ENCODE measurements at places on chromosomes 4 and X.

- no peak for DNase-seq
These were observed 1.4 kb downstream of the UGT8 start for GRCh38 chr4:114599903-114600552.

- no peak for DNase-seq
These were observed 6.2 kb upstream of the HPSE start for GRCh38 chr4:83340692-83341343.

DNA sequence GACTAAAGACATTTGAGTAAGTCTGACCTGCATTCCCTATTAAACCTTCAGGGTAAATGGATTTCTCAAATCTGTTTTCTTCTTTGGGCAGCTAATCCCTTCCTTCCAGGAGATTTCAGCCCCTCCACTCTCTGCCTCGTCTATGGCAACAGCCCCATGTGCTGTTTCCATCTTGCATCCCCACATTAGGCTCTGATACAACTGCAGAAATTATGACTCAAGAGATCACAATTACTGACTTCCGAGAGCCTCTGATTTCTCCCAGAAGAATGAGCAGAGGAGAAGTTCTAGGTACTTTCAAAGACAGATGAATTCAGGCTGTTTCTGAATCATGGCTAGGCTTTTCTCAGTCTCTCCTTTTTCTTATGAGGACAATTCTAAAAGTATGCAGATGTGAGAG lies 38.7 kb downstream of the RAI2 start:
- DNase-seq = no peak

GRCh38 chrX:26848511-26848910 lies 614.6 kb downstream of the PPP4R3C start:
- no peak for DNase-seq

- DNase-seq = no peak
These were observed 1575.8 kb upstream of the PABPC4L start for GRCh38 chr4:135777361-135777760.

DNA sequence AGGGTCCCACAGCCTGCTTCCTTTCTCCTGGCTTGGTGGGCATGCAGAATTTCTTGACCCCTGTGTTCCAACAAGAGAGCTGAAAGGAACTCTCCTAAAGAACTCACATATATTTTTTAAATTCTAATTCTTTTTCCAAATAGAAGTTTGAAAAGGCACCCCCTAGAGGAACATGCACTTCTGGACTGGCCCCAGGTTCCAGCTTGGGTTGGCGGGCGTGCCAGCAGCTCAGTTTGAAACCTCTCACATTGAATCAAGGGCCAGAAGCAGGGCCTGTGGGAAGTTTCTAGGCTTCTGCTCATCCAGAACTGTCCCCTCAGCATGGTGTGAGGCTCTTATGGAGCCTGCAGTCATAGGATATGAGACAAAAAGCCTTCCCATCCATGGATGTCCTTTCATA lies 132.6 kb downstream of the ATG4A start:
- no peak for DNase-seq

DNA sequence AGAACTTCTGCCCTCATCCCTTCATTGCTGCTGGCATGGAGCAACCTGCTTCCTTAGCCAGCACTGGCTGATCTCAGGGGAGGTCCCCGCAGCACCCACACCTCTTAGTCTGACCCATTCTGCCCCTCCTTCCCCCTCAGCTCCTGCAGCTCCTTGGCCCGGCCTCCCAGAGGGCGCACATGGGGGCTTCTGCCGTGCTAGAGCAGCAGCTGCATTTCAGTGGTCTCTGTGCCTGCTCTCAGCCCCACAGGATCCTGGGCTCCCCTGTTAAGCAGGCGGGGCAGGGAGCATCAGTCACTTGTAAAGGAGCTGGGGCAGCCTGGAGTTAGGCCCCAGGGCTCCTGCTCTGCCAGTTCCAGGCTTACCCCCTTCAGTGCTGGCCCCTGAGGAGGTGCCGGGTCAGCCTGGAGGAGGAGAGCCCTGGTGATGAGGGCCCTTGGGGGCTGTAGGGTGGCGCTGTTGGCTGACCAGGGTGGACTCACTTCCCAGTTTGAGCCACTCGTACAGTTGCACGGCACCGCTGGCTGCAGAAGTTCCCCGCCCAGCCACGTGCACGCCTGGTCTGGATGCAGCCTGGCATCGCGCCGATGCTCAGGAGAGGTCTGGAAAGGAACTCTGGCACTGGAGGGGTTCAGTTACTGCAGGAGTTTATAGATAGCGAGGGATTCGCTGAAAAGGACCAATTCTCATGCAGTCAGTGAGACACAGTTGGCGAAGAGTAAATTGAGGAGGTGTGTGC lies 85.1 kb upstream of the PSAPL1 start:
- DNase-seq = no peak

- DNase-seq = no peak
These were observed 13.2 kb downstream of the MID1 start for GRCh38 chrX:10607233-10607632.

GRCh38 chr4:22661443-22661842 lies 31.3 kb upstream of the GBA3 start:
- DNase-seq = no peak

DNA sequence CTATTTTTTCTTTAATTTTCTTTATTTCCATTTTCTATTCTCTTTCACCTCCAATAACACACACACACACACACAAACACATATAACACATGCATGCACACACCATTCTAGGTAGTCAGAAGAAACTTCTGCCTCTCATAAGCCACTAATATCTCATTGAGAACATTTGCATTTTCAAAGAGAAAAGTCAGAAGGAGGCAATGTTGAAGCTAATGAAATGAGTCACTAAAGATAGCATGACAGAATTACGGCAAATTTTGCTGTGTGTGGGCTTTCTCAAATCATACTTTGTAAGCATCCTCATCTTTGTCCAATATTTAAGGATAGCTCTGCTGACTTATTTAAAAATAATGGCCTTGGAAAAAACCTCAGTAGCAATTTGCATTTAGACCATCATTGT lies 291.3 kb downstream of the GUCY2F start:
- DNase-seq = no peak

GRCh38 chrX:3509934-3510333 lies 163.5 kb upstream of the MXRA5 start:
- no peak for DNase-seq

GRCh38 chr4:133143775-133144430 lies 5.2 kb upstream of the PCDH10 start:
- DNase-seq = no peak

DNA sequence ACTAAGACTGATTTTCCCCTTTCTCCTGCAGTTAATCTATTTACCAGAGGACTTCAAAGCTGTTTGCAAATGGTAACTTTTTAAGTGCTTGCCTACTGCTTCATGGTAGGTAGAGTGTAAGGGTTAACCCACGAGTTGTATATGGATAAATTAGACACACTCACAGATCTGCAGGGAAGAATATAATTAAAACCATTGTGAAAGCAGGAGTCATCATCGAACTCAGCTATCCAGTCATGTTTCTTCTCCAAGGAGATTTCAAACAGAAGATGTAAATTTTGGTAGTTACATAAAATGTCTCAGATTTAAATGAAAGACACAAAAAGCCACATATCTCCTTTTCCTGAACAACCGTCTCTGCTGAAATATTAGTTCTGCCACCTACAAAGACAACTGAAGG lies 549 bp upstream of the XG start:
- DNase-seq = no peak

DNA sequence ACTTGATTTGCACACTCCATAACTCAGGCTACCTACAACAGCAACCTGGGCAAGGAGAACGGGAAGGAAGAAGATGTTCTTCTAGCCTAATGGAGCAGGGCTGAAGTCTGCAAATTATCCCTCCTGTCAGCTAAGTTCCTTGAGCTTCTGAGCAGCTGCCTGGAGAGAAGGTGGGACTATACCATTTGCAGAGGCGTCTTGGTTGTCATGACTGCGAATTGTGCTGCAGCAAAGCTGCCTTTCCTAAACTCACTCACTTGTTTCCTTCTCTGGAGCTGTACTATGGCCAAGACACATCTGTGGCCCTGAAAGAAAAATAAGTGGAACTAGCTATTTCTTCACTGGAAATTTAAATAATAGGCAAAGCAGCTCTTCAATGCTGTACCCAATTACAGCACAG lies 682.4 kb upstream of the GRIA3 start:
- DNase-seq = no peak

- no peak for DNase-seq
These were observed 3.2 kb downstream of the FRMPD4 start for GRCh38 chrX:12141511-12141910.

DNA sequence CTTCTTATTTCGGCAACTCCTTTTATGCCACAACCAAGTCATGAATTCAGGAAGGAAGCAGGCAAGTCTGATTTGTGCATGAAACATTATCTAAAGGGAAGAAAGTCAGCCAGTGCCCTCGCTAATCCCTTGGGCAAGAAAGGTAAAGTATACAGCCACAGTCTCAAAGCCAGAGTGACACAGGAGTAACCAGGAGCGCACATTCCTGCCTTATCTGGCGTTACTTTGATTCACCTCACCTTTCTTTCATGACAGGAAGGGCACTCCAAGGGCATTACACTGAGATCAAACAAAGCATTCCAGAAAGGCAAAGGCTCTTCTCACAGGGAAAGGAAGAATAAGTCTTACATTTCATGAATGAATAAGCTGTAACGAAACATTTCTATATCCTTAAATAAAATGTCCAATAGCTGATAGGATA lies 38.8 kb downstream of the FAT1 start:
- no peak for DNase-seq

- DNase-seq = no peak
These were observed 224.9 kb upstream of the SMIM31 start for GRCh38 chr4:164529058-164529457.

DNA sequence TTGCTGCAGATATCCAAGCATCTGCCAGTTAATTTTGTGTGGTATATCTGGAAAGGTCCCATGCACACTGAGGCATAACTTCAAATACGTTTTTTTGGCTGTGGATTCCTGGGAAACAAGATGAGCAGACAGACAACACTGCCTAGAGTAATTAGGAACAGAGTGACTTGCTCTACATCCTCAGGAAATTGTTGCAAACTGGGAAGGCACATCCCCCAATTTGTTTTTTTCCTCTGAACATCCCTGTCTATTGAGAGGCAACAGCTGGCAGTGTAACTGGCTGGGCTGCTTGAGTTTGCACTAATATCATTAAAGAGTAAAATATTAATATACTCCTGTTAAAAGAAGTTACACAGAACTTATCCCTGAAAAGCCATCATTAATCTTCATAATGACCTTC lies 207.7 kb upstream of the SLIT2 start:
- DNase-seq = no peak

DNA sequence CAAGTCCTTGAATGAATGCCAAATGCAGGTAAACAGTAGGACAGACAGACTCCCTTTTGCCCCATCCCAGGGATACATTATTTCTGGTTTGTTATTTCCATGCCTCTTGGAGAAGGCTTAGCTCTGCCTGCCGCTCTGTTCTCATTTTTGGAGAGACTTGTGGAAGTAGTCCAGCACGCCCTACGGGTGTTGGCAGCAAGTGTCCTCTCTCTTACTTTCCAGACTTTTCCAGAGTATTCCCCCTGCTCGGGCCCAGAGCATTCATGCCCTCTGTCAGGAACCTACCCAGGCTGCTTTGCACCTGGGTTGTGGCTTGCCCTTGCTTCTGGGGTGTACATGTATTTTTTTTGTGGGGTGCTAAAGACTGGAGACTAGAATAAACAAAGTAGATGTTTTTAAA lies 15.3 kb downstream of the SLC34A2 start:
- no peak for DNase-seq

- no peak for DNase-seq
These were observed 14.8 kb downstream of the SUV39H1 start for GRCh38 chrX:48711162-48711928.

All from stimulated activated CD8-positive, alpha-beta memory T cell treated with anti-CD3 and anti-CD28 coated beads, Interleukin-4, amount 100 ng/mL, for 4 hours (primary cell).